ENCODE measurements at places on chromosomes 7 and 10.

DNA sequence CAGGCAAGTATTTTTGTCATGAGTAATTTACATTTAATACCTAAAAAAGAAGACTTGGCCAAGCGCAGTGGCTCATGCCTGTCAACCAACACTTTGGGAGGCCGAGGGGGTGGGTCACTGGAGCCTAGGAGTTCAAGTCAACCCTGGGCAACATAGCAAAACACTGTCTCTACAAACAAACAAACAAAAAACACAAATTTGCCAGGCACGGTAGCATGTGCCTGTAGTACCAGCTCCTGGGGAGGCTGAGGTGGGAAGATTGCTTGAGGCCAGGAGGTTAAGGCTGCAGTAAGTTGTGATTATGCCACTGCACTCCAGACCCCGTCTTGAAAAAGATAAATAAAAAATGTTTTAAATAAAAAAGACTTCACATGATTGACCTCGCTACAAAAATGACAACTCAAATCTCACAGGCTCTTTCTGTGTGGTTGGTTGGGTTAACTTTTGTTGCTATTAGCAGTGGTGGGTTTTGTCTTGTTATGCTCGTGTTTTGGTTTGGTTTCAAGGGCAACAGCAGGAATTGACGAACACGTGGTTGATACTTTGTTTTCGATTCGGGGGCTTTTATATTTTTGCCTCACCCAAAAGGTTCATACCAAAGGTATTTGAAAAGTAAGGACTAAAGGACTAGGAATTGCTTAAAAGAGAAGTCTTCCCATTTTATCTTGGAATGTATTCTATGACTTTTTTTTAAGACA, 227.2 kb upstream of the MKLN1 start:
- DNase-seq: no peak

DNA sequence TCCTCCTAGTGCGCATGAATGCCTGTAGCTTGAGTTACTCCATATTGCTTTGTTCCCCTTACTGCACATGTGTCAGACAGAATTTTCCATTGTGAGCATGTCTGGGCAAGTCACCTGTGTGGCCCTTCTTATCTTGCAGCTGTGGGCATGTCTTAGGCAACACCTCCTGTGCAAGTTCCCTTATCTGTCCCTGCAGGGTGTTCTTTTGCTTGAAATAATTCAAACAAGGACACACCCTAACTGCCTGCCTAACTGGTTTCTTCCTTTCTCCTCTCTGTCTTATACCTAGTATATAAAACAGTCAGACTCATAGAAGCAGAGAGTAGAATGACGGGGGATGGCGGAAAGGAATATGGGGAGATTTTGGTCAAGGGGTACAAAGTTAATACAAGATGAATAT, 421.1 kb upstream of the SORCS1 start:
- no peak for DNase-seq

GRCh38 chr7:26723129-26723528, 141.3 kb downstream of the SKAP2 start:
- DNase-seq: no peak

GRCh38 chr7:8379264-8379663, 54.1 kb upstream of the NXPH1 start:
- no peak for DNase-seq

- DNase-seq: no peak
Measured at GRCh38 chr10:87634311-87634710, 25.4 kb upstream of the PAPSS2 start.

DNA sequence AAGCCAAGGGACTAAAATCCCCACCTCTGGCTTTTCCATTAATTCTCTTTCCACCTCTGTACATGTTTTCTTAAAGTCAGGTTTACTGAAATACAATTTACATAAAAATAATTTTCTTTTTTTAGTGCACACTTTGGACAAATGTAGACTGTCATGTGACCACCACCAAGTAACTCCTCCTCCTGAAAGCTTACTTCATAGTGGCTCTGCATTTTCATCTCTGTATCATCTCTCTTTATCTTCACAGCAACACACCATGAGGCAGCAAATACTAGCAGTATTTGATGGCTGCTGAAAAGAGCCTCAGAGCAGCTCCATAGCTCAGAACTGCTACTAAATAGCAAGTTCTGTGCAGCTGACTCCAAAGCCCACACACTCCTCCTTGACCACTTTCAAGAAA, 17.3 kb downstream of the WDFY4 start:
- DNase-seq: no peak

DNA sequence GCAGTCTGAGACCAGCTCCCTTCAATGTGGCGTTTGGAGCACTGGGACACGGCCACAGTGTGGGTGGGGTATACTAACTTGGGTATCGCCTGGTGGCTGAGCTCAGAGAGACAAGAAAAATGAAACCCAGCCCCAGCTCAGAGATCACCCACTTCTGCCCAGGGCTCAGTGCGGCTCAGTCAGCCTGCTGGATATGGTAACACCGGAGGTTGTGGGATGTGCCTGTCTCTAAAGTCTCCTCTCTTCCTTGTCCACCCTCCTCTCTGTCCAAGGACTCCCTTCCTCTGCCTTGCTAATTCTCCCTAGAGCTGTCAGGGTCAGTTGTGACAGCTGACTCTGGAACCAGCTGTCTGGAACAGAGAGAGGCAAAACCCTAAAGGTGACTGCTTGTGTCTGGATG, 149.1 kb downstream of the PTPN20 start:
- DNase-seq: no peak
